ENCODE measurements at places on chromosomes 1 and 21.

DNA sequence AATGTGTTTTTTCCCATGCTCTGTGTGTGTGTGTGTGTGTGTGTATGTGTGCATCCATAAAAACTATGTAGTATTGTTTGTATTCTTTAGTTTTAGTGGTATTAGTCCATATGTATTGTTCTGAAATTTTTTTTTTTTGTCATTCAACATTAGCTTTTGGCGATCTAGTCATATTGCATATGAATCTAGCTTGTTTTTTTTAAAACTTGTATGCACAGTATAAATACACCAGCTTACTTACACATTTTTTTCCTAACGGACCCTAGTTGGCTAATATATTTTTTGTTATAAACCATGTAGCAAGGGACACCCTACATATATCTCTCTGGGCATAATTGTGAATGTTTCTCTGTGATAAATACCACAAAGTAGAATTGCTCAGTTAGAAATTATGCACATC lies 359.7 kb downstream of the SRGAP2C start:
- DNase-seq, result no peak

DNA sequence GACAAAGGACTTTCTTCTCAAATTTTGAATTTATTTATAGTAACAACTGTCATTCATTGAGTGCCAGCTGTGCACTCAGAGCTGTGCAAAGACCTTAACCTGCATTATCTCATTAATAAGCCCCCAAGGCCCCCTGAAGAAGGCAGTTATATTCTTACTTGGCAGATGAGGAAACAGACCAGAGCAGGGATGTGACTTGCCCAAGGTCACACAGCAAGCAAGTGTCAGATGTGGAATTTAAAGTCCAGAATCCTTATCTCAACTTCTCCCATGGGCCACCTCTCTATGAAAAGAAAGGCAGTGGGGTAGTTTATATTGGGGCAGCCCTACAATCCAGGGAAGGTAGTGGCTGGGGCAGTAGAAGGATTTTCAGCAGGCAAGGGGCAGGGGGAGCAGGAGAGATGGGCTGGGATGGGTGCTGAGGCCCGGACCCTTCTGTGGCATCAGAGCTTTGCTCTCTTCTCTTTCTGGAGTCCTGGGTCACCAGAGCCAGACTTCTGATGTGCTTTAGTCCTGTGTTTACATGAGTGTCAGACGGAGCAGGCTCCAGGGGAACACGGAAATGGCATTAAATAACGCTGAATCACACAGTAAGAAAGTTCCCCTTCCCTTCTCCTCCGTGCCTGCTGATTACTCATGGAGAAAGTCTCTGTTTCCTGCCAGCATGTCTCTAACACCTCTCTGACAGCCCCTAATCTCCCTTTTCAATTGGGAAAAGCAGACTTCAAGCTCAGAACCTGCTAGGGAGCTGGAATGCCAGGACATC lies 39.5 kb downstream of the EPHB2 start:
- peak; percentile 73 for DNase-seq

- no peak for DNase-seq
Measured at GRCh38 chr1:59089036-59089798, 207.7 kb upstream of the FGGY start.

DNA sequence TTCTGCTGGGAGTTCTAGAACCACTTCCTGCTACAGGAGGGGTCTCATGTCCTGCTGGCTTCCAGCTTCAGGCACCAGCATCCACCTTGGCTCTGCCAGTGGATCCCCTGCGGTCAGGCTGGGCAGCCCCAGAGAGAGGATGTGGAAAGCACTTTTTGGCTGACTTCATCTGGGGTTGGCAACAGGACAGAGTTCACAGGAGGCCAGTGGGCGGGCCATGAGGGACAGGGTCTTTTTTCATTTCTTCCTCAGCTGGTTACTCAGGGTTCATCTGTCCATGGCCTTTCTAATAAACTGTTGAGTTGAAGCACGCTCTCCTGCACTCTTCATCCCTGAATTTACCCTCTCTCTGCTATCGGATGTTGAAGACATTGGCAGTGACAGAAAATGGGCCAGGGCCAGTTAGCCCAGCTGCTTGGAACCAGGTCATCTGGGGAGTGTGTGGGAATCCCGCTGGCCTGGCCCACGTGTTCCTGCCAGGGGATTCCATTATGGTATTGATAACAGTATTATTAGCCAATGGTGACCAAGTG lies 45.2 kb downstream of the RPS6KA1 start:
- DNase-seq, result peak; percentile 22

DNA sequence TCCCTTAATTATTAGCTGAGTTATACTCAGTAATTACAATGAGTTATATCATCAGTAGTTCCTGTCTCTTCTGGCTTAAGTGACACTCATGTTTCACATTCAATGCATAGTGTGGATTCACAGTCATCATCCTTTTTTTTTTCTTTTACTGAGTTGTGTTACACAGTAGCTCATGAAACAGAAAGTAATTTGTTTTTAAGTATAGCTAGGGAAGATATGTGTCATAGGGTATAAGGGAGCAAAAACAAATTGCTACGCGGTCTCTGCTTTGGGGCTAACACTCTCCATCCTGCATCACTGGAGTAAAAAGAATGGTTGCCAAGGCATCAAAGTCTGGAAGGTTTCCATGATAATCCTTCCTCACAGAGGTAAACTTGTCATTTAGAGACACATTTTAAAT lies 971.7 kb upstream of the NCAM2 start:
- no peak for DNase-seq

DNA sequence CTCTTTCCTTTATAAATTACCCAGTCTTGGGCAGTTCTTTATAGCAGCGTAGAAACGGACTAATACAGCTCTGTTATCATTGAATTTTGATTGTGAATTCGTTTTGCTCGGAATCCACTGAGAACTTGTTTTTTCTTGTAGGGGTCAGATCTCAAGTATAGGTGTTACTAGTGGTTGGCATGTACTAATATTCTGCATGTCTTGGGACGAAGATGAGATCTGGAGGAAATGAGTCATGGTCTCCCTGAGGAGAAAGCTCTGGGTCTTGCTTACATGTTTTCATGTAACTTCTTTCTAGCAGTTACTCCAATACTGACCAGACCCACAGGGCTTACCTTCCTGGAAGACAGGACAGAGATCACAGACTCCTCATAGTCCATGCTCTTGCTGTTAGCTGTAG lies 30.3 kb downstream of the ZSCAN20 start:
- DNase-seq, result no peak

Measured in AG09319 (cell line).